ENCODE measurements at places on chromosomes 1 and 21. TPM values are rescaled to one million over a fixed set of nuclear protein-coding genes. Genes with fewer than 3 reads are reported as not detected.

Gene PALMD
- not detected for total RNA-seq

Gene C1orf87
- not detected for total RNA-seq

Gene KCNK2
- total RNA-seq = not detected

Gene ZSWIM5
- total RNA-seq = 0.21 TPM

Gene UBE2U
- not detected for total RNA-seq

Gene CELSR2
- total RNA-seq = 4.3 TPM

Gene MROH9
- total RNA-seq = not detected

Gene DNAJC6
- total RNA-seq = 3.0 TPM

Gene FAM72D
- total RNA-seq = 7.9 TPM

Gene GCSAML
- 0.43 TPM for total RNA-seq

Gene FAM72C
- total RNA-seq = 16.9 TPM

Gene NUP210L
- 0.07 TPM for total RNA-seq

Gene NPR1
- total RNA-seq = not detected

Gene PRAMEF10
- total RNA-seq = not detected

Gene CD55
- 132 TPM for total RNA-seq

- no peak for DNase-seq
Observed at GRCh38 chr1:15799928-15800835, 7.3 kb downstream of the UQCRHL start.

DNA sequence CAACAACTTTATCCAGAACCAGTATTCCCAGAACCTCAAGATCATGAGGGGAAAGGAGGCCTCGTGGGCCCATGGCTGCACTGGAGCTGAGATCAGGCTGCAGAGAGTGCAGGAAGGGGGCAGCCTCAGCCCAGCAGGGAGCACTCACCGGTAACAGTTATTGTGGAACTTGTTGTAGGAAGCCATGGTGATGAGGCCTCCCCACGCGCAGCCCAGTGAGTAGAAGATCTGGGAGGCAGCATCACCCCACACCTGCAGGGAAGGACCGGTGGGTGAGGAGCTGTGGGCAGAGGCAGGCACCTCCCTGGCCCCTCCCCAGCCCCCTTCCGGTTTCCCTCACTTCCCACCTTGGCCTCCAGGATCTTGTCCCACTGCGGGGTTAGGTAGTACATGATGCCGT is 10.8 kb downstream of the CCDC24 start:
- DNase-seq = no peak

DNA sequence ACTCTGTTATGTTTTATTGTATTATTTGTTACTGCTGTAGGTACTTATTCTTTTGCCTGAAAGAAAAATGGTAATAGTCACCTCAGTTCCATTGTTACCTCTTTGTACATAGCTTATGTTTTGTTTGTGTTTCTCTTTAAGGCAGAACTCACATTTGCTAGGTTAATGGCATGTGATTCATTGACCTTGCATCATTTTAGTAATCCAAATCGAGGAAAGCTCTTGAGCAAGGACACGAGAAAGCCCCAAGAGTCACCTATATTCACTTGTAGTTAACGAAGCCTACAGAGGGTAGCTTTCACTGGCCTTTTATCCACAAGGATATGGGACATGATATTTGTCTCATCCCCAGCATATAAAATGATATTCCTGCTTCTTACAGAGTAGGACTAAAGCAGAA is 1765.2 kb downstream of the NCAM2 start:
- no peak for DNase-seq

- no peak for DNase-seq
Observed at GRCh38 chr1:18580691-18581419, 49.8 kb upstream of the PAX7 start.

DNA sequence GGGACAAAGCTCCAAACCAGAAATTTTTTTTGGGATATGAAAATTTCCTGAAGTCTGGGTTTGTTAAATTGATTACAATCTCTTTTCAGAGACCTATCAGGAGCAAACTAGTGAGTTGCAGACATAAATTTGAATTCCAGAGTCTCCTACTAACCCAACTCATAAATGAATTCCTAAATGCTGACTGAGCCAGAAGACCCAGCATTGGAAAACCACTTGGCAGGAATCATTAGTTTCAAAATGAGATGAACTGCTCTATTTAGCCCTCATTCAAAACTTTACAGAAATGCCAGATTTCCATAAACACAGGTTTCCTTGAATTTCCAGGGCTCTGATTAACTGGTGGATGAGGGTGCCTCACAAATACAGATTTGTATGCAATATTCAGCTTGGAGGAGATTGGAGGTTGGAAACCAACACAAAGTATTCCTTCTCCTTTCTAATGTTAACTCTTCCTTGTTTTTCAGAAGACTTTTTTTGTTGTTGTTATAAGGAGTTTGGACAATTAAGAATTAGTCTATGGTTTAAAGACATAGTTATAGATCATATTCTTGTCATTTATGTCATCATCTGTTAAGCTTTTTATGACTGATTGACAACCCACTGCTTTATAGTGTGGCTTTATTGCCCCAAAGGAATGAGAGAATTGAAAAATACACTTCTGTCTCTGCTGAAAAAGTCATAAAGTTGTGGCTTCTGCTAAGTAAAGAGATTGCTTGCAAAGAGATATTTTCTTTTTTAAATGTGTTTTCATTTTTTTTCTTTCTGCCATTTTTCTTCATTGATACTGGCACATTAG is 222.8 kb downstream of the HLX start:
- no peak for DNase-seq

DNA sequence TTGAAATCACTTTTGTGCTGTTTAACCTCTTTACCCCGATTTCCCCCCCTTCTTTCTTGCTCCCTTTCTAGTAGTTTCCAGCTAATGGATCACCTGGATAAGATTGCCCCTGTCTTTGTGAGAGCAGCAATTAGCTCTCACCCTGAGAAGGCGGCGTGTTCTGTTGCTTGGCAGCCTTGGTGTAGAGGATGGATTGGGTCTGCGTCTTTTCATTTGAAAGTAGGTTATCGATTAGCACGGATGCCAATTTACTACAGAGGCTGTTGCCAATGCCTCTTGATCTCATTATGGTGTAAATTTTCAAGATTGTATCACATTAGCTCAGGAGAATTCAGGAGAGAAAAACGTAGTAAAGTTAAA is 26.4 kb downstream of the KIF26B start:
- no peak for DNase-seq

GRCh38 chr1:56469640-56470371 is 109.6 kb downstream of the PLPP3 start:
- DNase-seq = no peak

DNA sequence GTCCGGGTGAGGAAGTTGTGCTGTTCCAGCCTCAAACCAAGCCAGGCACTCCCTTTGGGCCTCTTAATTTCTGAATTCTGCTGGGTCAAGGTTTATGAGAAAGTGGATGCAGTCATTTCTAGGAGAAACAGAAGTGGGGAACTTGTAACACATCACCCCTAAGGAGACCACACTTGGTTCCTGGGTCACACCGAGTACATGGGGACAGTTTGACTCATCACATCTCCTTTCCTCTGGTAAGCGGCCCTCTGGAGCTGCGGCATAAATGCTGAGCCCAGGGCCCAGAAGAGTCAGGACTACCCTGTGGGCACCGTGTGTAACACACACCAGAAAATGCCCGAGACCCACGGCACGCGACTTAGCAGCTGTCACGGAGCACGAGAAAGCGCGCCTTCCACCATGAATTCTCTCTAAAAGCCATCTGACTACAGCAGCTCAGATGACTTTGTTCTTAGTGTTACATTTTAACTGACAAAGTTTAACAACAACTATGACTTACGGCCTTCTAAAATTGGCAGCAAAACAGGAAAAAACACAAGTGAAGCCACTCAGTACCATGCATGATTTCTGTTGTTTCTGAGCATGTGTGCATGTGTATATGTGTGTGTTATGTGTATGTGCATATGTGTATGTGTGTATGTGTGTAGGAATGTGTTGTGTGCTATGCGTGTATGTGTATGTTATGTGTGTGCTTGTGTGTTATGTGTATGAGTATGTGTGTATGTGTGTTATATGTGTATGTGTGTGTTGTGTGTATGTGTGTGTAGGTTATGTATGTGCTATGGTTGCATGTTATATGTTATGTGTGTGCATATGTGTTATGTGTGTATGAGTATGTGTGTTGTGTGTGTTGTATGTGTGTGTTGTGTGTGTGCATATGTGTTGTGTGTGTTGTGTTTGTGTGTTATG is 50.8 kb downstream of the TOMM20 start:
- peak; percentile 33 for DNase-seq

DNA sequence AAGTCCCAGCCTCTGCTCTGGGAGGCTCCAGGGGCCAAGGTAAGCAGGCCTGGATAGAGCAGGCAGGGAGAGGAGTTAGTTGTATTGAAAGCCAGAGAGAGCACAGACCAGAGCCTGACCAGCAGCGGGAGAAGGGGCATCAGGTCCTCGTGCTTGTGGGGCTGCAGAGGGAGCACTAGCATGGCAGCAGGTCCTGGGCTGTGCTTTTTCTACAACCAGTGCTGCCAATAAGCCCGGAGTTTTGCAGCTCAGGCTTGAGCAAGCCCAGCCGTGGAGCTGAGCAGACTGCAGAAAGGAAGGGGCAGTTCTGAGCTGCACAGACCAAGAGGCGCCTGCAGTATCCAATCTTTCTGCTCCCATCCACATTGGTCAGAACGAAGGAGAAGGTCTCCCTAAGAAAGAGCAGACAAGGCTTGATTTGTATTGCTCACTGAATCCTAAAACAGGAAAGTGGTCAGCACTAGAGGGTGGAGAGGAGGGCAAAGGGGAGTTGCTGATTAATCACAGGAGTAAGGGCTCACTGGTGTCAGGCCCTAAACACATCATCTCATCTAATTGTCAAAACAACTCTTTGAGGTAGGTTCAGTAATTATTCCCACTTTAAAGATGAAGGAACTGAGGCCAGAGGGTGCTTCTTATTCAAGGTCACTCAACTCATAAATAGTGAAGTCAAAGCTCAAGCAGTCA is 2.7 kb downstream of the DENND2D start:
- DNase-seq = no peak

DNA sequence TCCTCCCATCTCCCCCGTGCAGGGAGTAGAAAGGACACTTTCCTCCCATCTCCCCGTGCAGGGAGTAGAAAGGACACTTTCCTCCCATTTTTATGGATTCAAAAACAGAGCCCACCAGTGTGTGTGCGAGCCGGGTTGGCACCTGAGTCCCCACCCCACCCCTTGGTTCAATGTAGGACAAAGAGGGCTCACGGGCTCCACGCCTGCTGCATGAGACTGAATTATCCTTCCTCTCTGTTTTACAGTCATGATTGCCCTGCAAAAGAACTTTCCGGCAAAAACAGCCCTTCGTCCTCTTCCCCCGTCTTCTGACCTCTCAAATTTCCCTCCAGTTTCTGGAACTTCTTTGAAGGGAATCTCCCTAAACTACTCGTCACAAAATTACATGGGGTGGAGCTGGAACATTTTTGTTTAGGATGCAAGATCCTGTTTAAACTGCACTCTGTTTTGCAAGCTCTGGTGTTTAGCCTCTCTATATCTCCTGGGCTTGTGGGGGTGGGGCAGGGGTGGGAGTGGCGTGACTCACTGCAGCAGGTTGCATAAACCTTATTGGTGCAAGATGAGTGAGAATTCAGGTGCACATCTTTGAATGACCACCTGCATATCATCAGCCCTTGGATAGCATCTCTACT is 99.8 kb downstream of the PSMG1 start:
- DNase-seq = no peak

DNA sequence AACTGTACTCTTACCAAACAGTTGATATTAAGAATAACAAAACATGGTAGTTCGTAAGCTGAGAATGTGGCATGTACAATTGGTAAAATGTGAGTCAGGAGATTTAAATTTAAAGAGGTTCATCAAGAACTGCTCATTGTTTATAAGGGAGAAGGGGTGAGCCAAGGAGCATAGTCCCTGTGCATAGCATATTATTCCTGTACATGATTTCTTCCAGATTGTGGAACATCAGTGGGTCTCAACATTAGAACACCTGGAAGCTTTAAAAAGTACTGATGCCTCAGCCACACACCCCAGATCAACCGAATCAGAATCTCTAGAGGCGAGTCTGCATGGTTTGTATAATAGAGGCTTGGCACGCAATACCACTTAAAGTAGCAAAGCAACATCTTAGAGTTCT is 56.1 kb downstream of the KCTD3 start:
- DNase-seq = no peak

DNA sequence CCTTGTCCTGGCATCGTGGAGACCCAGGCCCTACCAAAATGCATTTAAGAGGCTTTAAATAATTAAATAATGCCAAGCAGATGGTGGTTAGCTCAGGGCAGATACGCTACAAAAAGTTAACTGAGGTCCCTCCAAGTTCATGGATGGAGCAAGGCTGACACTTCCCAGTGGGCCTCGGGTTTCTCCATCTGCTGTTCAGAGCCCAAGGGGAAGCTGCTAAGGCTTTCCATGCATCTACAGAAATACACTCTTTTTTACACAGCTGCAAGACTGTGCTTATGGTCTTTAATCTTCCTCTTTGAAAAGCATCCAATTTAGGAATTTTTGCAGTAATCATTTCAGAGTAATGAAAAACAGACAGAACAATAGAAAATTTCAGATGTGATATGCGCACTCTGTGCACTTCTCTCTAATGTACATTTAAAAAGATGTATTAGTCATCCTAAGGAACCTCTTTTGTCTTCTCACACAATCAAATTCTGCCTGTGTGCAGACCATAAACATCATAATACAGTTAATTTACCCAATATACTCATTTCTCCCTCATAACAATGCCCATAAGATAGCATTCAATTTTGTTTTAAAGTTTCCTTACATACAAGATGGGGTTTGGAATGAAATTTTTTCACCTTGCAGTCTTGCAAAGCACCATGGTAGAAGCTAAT is 173.2 kb upstream of the ATP1B1 start:
- no peak for DNase-seq

DNA sequence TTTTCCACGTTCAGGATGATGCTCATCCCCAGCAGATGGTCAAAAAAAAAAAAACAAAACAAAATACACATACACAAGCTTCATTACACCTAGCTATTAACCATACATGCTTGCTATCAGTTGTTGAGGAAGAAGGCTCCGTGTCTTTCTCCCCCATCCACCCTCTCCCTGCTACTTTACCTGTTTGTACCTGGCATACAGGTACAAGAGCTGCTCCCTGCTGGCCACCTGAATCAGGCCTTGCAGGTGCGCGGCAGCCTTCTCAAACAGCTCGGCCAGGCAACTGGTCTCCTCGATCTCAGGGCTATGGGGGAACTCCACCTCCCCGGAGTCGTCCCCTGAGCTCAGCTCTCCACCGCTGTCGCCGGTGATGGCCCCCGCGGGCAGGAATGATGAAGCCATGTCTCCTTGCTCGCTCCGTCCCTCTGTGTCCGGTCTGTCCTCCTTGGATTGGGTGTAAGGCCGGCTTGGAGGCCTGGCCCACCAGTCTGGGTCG is 464 bp downstream of the ACBD6 start:
- no peak for DNase-seq

DNA sequence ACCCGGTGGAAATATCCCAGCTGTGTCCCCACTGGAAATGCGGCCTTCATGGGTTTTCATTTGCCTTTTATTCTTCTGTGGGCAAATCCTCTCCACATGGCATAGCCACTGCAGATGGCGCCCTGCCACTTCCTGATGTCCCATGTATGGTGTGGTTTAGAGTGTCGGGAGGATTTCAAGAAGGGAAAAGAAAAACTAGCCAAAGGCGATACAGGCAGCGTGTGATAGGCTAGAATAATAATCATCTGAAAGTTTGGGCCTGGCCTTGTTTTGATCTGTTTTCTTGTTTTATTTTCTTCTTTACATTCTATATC is 123.6 kb downstream of the PEX14 start:
- no peak for DNase-seq

- DNase-seq = no peak
Observed at GRCh38 chr1:154572468-154573167, 5.0 kb downstream of the CHRNB2 start.

GRCh38 chr1:18320051-18320450 is 160.7 kb upstream of the KLHDC7A start:
- DNase-seq = no peak

- no peak for DNase-seq
Observed at GRCh38 chr1:21741206-21741605, 41.7 kb downstream of the USP48 start.

- no peak for DNase-seq
Observed at GRCh38 chr1:38253314-38253713, 206.7 kb upstream of the POU3F1 start.
